HepG2 (cell line): ENCODE measurements at places on chromosomes 4 and X. TPM values are rescaled to one million over a fixed set of nuclear protein-coding genes. Genes with fewer than 3 reads are reported as not detected.

DNA sequence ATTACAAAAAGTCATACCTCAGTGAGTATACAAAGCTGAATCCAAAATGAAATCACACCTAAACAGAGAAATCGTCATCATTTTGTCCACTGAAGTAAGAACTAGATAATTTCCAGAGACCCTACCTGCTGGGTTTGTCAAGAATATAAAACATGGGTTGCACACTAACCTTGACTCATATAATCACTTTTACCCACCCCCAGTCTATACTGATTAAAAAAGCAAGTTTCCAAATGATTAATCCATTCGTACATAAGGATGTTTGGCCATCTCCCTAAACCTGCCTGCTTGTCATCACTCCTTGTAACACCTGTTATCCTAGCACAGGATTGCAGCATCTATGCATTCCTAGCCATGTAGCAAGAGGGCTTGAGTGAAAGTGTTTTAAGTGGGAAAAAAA, 4.7 kb downstream of the RAP2C start:
- DNase-seq: no peak

DNA sequence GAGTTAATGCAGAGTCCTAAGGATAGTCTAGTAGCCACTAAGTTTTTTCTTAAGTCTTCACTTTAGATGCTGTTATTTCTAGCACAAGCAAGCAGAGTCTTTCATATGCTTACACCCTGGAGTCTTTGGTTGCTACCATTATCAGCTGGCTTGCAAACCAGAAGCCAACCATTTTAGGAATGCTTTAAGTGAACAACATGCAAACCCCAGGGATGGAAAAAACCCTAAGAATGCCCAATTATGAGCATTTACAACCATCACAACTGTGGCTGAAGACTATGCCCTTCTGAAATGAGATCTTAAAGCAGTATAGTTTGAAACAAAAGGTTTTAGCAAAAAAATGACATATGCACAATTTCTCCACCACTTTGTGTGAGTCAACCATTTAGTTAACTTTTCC, 6.6 kb downstream of the MID1IP1 start:
- DNase-seq: no peak

GLRB gene
- polyA plus RNA-seq: 0.07 and 0.17 TPM in 2 replicates

GRCh38 chr4:161767116-161767515, 396.7 kb downstream of the FSTL5 start:
- no peak for DNase-seq

ZNF157 gene
- not detected in 2 replicates for polyA plus RNA-seq

MAGEE1 gene
- 0.17 and 0.18 TPM in 2 replicates for polyA plus RNA-seq

- peak; percentile 27 for DNase-seq
These were observed 56.6 kb downstream of the LINC00632 start for GRCh38 chrX:140766024-140766611.

- no peak for DNase-seq
These were observed 60.7 kb upstream of the PLAC1 start for GRCh38 chrX:134718966-134719317.

DNA sequence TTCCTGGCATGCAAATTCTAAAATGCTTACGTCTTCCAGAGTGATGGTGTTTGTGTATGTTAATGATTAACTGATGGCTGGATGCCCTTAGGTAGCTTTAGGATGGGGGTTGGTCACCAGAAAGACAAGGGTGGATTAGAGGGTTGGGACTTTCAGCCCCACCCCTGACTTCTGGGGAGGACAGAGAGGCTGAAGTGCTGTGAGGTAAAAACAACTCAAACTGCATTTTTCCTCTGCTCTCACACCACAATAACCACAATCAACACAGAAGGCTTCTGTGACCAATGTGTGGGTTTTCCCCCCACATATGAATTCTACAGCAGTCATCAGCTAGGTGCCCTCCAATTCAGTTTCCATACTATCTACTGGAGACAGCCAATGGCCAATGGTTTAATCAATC, 18.7 kb upstream of the DDIT4L start:
- DNase-seq: no peak

SYTL4 gene
- 0.22 and 0.41 TPM in 2 replicates for polyA plus RNA-seq
